ENCODE measurements at places on chromosomes 1 and 21. TPM values are rescaled to one million over a fixed set of nuclear protein-coding genes. Genes with fewer than 3 reads are reported as not detected.

DNA sequence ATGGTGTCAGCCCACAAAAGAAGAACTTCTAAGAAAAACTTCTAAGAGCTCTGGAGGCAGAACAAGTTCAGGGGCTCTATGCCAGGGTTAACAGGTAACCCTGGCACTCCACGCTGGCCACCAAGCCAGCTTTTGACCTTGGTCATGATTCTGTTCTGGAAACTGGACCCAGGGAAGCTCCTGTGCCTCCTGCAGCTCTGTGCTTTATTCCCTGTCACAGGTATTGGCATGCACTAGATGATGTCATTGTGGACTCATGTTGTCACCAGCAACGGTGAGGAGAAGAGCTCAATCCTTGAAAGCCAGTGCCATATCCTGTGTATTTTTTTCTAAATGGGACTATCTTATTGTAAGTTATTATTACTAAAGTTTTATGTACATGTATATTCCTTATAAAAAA, 56.7 kb upstream of the GCLM start:
- no peak overlapping the region for H3K4me3 ChIP-seq
- no peaks in the 10 kb centered on the region for H3K4me1 ChIP-seq
- no peak overlapping the region for H3K27ac ChIP-seq
- DNase-seq: no peak
- no peaks in the 10 kb centered on the region for H3K27me3 ChIP-seq

GRCh38 chr21:44878053-44878982, 4.8 kb upstream of the PTTG1IP start:
- DNase-seq: peak; percentile 23
- H3K4me3 ChIP-seq: no peak overlapping the region
- H3K36me3 ChIP-seq: no peaks in the 10 kb centered on the region
- H3K27me3 ChIP-seq: no peaks in the 10 kb centered on the region
- peaks cover 38% of the 10 kb centered on the region for H3K4me1 ChIP-seq
- no peak overlapping the region for H3K27ac ChIP-seq

DNA sequence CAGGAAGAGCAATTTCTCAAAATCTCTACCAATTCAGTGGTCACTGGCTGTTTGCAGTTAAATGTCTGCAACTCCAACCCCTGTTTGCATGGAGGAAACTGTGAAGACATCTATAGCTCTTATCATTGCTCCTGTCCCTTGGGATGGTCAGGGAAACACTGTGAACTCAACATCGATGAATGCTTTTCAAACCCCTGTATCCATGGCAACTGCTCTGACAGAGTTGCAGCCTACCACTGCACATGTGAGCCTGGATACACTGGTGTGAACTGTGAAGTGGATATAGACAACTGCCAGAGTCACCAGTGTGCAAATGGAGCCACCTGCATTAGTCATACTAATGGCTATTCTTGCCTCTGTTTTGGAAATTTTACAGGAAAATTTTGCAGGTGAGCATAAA, 167.2 kb downstream of the CRB1 start:
- H3K36me3 ChIP-seq: no peaks in the 10 kb centered on the region
- H3K4me1 ChIP-seq: no peaks in the 10 kb centered on the region
- no peak overlapping the region for H3K4me3 ChIP-seq
- no peaks in the 10 kb centered on the region for H3K27me3 ChIP-seq
- no peak for DNase-seq

- no peaks in the 10 kb centered on the region for H3K36me3 ChIP-seq
- no peak overlapping the region for H3K27ac ChIP-seq
- no peak overlapping the region for H3K4me3 ChIP-seq
- DNase-seq: no peak
- H3K4me1 ChIP-seq: peaks cover 8% of the 10 kb centered on the region
- no peaks in the 10 kb centered on the region for H3K27me3 ChIP-seq
These were observed 97.6 kb downstream of the ATP1A1 start for GRCh38 chr1:116470671-116471070.

Gene RUNX3
- total RNA-seq: 0.99 TPM

Gene APOBEC4
- total RNA-seq: not detected

Gene CELA2A
- total RNA-seq: 0.87 TPM

GRCh38 chr1:20729990-20730689, 2.4 kb downstream of the SH2D5 start:
- no peak for DNase-seq
- H3K27ac ChIP-seq: no peak overlapping the region
- H3K27me3 ChIP-seq: peaks cover 45% of the 10 kb centered on the region
- peaks cover 12% of the 10 kb centered on the region for H3K4me1 ChIP-seq

Gene EPHB2
- 5.5 TPM for total RNA-seq

- H3K27me3 ChIP-seq: no peaks in the 10 kb centered on the region
- H3K4me1 ChIP-seq: no peaks in the 10 kb centered on the region
- H3K36me3 ChIP-seq: no peaks in the 10 kb centered on the region
- no peak for DNase-seq
- no peak overlapping the region for H3K27ac ChIP-seq
- H3K4me3 ChIP-seq: no peak overlapping the region
These were observed 211.8 kb downstream of the MATN1 start for GRCh38 chr1:30511563-30511962.

Gene IFI16
- 19.1 TPM for total RNA-seq

GRCh38 chr1:177067752-177068410, 96.6 kb downstream of the ASTN1 start:
- H3K27me3 ChIP-seq: no peaks in the 10 kb centered on the region
- H3K27ac ChIP-seq: no peak overlapping the region
- H3K4me3 ChIP-seq: no peak overlapping the region
- H3K36me3 ChIP-seq: no peaks in the 10 kb centered on the region

DNA sequence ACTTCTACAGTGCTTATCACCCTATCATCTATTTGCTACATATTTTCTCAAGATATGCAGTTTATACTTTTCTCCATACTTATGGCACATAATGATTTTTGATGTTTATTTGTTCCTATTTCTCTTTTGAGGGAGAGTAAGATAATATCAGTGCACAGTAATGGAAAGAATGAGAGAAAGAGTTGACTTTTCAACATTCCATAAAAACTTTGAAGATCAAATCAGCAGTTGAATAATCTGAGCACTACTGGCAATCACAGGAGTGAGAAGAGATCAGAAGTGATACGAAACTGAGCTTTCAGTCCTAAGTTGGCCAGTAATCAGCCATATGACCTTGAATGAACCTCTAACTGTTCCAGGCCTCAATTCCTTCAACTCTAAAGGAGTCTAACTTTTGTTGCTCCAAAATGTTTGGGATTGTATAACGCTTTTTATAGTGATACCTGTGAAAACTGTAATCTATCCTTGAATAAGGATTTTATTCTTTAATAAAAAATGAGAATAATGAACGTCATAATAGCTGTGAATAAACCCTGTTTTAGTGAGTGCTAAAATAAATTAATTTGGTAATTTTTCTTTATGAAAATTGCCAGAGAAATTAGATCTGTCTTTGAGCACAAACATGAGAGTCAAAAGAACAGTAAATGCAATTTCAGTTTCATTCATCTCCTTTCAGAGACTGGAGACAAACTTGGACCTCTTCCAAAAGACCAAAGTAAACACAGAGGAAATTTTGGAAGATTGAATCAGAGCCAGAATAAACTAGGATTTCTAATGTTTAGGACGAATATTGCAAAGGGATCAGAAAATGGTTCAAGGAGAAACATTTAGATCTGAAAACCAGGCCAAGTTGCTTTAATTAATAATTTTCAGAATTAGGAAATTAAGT, 309.9 kb downstream of the ADGRL2 start:
- no peaks in the 10 kb centered on the region for H3K4me1 ChIP-seq
- H3K27me3 ChIP-seq: no peaks in the 10 kb centered on the region
- no peak overlapping the region for H3K27ac ChIP-seq
- no peaks in the 10 kb centered on the region for H3K36me3 ChIP-seq

- no peaks in the 10 kb centered on the region for H3K4me1 ChIP-seq
- DNase-seq: no peak
- H3K36me3 ChIP-seq: no peaks in the 10 kb centered on the region
- H3K27ac ChIP-seq: no peak overlapping the region
- H3K27me3 ChIP-seq: no peaks in the 10 kb centered on the region
These were observed 90.7 kb upstream of the GCLM start for GRCh38 chr1:93999840-94000415.

Gene CD101
- total RNA-seq: 1.1 TPM

DNA sequence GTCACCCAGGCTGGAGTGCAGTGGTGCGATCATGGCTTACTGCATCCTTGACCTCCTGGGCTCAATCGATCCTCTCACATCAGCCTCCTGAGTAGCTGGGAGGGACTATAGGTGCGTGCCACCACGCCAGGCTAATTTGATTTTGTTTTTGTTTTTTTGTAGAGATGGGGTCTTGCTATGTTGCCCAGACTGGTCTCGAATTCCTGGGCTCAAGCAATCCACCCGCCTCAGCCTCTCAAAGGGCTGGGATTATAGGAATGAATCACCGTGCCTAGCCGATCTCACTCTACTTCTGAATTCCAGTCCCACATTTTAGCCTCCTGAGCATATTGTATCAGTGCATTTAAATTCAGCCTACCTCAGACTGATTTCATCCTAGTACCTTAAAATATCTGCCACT, 1.8 kb downstream of the CTXND2 start:
- H3K27me3 ChIP-seq: no peaks in the 10 kb centered on the region
- H3K27ac ChIP-seq: no peak overlapping the region
- no peaks in the 10 kb centered on the region for H3K4me1 ChIP-seq
- H3K36me3 ChIP-seq: no peaks in the 10 kb centered on the region
- H3K4me3 ChIP-seq: no peak overlapping the region

Data from heart left ventricle (tissue), 16 donors.